Ammon's horn (tissue), 1 donor: ENCODE measurements at places on chromosomes 3 and 15.

DNA sequence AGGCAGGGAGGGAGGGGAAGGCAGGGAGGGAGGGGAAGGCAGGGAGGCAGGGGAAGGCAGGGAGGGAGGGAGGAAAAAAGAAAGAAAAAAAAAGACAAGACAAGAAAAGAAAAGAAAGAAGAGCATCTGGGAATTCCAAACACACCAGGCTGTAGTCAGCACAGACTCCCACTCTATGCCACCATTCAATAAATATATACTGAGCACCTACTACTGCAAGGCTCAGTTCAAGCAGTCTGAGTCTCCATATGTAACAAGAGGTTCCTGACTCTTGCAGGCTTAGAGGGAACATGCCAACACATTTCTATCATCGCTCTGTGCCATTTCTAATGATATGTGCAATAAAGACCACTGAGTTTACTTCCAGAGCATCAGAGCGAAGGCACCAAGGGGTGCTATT lies 47.7 kb downstream of the ANXA2 start:
- DNase-seq: no peak

DNA sequence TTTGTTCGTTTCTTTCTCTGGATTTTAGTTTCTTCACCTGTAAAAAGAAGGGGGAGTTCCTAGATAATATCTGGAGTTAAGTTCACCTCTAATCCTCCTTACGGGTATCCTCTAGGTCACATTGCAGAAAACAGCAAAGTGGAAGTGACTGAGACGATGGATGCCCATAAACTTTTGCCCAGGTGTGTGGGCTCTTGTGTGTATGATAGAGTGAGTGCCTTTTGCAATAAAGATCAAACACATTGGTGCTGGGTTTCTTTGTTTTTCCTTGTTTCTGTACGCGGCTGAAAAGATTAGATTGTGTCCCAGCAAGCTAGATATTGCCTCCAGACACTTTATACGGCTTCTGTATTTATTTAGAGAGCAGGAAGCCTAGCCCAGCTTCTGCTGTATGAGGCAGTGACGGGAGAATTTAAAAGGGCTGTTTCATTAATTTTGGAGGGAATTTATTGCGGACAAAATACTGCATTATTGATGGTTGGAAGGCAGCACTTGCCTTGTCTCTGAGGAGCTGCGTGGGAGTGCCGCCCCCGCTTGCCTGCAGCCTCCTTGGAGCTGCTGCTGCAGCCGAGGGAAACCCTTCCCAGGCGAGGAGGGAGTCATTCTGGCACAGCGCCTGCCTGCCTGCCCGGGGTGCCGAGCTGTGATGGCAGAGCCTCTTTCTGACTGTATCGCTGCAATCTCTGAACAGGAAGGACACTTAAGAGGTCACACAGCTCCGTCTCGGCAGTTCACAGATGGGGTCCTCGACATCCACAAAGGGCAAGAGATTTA lies 38.5 kb downstream of the PYDC2 start:
- peak; percentile 63 for DNase-seq

GRCh38 chr3:151538456-151539393 lies 77.9 kb upstream of the IGSF10 start:
- DNase-seq: peak; percentile 74

DNA sequence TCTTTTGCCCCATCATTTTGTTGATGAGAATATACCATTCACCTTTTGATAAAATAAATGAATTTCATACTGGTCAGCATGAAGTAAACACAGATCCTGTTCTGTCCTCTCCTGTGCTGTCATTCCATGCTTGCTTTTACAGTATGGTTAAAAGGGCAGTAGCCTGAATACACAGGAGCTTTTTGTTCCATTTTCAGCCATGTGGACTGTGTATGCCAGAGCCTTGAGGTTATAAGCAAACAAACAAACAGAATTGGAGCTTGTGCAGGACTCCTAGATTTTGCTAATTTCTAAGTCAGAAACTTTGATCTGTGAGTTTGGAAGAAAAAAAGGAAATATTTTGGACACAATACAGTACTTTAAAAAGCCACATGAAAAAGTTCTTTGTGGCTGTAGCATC lies 91.9 kb downstream of the LRRC28 start:
- no peak for DNase-seq

DNA sequence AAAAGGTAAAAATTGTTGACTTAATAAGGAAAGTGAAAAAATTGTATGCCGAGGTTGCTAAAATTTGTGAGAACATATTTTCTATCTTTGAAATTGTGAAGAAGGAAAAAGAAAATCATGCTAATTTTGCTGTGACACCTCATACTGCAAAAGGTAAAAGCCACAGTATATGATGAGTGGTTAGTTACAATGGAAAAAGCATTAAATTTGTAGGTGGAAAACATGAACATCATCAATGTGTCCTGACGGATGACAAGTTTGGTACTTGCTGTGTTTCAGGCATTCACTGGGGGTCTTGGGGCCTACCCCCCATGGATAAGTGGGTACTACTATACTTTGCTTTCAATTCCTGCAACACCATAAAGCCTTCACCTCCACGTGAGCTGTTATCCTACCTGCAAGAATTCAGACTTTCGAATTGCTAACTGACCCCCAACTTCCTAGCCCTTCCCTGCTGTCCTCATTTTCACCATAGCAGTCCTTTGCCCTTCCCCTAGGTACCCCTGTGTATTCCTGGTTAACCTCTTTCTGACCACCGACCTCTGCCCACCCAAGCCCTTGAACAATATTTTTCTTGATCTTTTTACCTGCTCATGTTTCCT lies 62.4 kb downstream of the RAB7A start:
- no peak for DNase-seq

GRCh38 chr3:168975576-168975975 lies 687.9 kb downstream of the MECOM start:
- DNase-seq: no peak

GRCh38 chr15:100672959-100673358 lies 70.6 kb downstream of the ASB7 start:
- DNase-seq: peak; percentile 23

- no peak for DNase-seq
Measured at GRCh38 chr3:39919281-39919680, 109.9 kb downstream of the MYRIP start.

DNA sequence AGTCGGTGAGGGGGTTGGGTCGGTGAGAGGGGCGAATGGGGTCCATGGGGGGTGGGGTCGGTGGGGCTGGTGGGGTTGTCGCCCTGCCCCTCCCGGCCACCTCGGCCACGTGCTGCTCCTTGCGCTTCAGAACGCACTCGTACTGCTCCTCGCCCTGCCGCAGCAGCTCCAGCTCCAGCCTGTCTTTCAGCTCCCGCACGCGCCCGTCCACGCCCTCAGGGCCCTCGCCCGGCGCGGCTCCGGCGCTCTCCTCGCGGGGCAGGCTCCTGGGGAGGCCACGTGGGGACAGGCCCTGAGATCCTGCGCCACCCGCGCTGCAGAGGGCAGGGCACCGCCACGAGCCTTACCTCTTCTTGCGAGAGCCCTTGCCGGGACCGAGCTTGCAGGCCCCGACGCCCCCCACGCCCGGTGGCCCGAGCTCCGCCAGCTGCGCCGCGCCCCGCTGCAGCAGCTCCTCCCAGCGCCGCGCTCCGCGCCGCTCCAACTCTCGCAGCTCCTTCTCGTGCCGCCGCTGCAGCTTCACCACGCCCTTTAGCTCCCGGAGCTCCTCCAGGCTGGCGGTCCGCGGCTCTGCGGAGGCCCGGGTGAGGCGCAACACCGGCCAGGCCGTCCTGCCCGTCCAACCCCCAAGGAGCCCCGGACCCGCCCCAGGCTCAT lies 8.2 kb upstream of the ANKRD63 start:
- DNase-seq: no peak

DNA sequence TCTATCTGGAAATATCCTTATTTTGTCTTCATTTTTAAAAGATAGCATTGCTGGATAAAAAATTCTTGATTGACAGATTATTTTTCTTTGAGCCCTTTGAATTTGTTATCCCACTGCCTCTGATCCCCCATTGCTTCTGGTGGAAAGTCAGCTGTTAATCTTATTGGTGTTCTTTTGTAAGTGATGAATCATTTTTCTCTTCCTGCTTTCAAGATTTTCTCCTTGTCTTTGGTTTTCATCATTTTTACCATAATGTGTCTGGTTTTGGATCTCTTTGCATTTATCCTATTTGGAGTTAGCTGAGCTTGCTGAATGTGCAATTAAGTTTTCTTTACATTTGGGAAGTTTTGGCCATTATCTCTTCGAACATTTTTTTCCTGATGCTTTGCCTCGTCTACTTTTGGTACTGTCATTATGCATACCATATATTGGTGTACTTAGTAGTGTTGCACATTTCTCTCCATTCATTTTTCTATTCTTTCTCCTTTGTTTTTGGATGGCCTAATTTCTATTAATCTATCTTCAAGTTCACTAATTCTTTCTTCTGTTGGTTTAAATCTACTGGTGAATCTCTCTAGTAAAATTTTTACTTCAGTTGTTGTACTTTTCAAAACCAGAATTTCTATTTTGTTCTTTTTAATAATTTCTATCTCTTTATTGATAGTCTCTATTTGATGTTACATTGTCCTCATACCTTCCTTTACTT lies 440.0 kb upstream of the PROK2 start:
- no peak for DNase-seq

- no peak for DNase-seq
Measured at GRCh38 chr3:30341079-30341478, 265.3 kb upstream of the TGFBR2 start.

GRCh38 chr3:1442271-1442670 lies 349.4 kb downstream of the CNTN6 start:
- no peak for DNase-seq

DNA sequence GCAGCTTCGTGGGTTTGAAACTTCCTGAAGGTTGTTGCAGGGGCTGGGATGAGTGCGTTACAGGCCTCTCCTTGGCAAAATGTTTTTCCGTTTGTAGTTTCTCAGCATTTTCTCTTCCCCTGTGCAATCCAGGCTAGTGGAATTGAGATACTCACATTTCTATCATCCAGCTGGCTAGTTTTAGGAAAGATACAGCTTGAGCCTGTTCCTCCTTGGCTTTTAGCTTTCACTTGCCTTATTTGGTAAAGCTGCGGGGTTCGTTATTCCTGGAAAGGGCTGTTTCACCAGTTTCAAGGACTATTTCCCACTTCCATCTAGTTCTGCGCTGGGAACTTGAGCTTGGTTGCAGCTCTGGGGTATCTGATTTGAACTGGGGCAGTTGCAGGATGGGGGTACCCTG lies 90.3 kb downstream of the ITPR1 start:
- no peak for DNase-seq
